WTC11 (cell line): ENCODE measurements at places on chromosomes 12 and 14. TPM values are rescaled to one million over a fixed set of nuclear protein-coding genes. Genes with fewer than 3 reads are reported as not detected.

Gene ADGRD1
- total RNA-seq, result 0.77 to 0.87 TPM (median 0.80 TPM) in 3 replicates

DNA sequence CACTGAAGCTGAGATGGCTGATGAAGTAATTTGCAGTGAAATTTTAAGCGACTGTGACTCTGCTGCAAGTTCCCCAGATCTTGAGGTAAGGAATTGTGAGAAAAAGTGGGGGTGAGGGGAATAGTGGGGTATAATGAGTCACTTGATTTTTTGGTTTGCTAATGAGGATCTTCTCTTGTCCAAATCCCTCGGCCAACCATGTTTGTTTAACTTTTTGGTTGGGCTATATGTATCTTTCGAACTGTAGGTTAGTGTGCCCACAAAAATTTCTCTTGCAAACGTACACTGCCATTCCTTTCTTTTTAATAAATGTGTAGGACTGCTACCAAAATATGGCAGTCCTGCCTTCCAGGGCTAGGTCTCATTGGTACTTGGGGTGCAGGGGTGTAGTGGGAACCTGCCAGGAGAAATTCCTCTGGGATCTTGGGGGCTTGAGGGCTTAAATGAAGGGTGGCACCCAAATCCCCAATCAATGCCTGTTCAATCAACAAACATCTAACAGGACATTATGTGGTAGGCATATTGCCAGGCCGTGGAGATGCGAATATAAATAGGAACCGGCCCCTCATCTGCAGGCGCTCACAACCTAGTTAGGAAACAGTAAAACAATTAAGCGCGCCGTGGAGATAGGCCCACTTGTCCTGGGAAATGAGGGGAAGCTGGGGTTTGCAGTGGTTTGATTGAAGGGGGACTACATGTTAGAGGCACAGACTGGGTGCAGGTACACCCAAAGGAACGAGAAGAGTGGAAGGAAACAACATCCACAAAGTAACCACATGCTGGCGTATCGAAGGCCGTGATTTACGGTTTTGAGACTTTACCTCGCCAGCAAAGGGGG lies 1.3 kb upstream of the PABPN1 start:
- H3K36me3 ChIP-seq, result peaks cover 35% of the 10 kb centered on the region
- peaks cover 26% of the 10 kb centered on the region for H3K4me1 ChIP-seq
- H3K4me3 ChIP-seq, result peak overlapping the region; percentile 96

Gene MAP3K9
- total RNA-seq, result 28.0 to 29.6 TPM (median 29.4 TPM) in 3 replicates

DNA sequence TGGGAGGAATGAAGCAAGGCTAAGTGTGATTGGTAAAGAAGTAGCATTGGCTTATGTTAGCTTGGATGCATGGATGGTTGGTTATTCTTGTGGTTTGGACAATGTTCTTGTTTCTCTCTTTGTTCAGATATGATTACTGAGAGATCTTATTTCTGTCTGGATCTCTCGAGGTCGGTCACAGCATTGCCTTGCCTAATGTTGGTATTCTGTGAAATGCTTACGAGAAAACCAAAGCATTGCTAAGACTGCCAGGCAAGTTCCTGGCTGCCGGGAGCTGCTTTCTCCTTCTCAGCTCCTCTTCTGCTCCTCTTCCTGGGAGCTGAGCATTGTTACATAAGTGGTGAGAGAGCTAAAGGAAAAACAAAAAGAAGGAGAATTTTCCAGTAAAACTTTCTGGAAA lies 7.4 kb upstream of the RND1 start:
- H3K36me3 ChIP-seq, result no peaks in the 10 kb centered on the region
- H3K4me3 ChIP-seq, result no peak overlapping the region
- no peaks in the 10 kb centered on the region; the same call in 1 of the 2 replicates for H3K27me3 ChIP-seq
- DNase-seq, result no peak
- no peaks in the 10 kb centered on the region for H3K4me1 ChIP-seq
- no peak overlapping the region for H3K27ac ChIP-seq

Gene KRT79
- total RNA-seq, result not detected in 3 replicates

- H3K4me1 ChIP-seq, result peaks cover 22% of the 10 kb centered on the region
- H3K27me3 ChIP-seq, result no peaks in the 10 kb centered on the region
- H3K4me3 ChIP-seq, result no peak overlapping the region
- no peak for DNase-seq
- H3K27ac ChIP-seq, result no peak overlapping the region
- H3K36me3 ChIP-seq, result 0 out of 2 replicates have a peak, but pooled peaks cover 3% of the 10 kb centered on the region
Measured at GRCh38 chr12:9710584-9711375, 22.1 kb downstream of the CLECL1 start.

DNA sequence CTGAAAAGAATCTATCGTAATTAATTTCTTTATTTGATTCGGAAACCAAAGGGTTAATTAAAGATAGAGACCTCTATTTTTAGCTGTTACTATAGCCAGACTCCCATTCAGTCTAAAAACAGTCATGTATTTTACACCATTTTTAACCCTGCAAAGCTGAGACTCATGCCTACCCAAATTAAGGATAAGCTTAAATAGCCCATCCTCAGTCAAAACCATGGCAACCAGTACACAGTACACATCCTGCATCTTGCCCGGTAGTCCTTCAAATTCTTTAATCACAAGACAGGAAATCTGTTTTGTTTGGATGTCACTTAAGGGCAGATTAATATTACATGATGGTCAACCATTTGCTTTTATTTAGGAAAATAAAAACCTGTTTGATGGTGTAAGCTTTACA lies 25.5 kb upstream of the KCNK10 start:
- H3K36me3 ChIP-seq, result no peaks in the 10 kb centered on the region
- H3K4me3 ChIP-seq, result no peak overlapping the region
- H3K27me3 ChIP-seq, result no peaks in the 10 kb centered on the region
- DNase-seq, result no peak
- no peak overlapping the region for H3K27ac ChIP-seq
- peaks cover 10% of the 10 kb centered on the region for H3K4me1 ChIP-seq

GRCh38 chr12:109752117-109753053 lies 38.8 kb downstream of the FAM222A start:
- H3K4me3 ChIP-seq, result no peak overlapping the region
- peaks cover 9% of the 10 kb centered on the region; the same call in 1 of the 2 replicates for H3K36me3 ChIP-seq
- peak; percentile 3 for DNase-seq
- H3K27me3 ChIP-seq, result no peaks in the 10 kb centered on the region
